ENCODE measurements at places on chromosomes 6 and 20.

DNA sequence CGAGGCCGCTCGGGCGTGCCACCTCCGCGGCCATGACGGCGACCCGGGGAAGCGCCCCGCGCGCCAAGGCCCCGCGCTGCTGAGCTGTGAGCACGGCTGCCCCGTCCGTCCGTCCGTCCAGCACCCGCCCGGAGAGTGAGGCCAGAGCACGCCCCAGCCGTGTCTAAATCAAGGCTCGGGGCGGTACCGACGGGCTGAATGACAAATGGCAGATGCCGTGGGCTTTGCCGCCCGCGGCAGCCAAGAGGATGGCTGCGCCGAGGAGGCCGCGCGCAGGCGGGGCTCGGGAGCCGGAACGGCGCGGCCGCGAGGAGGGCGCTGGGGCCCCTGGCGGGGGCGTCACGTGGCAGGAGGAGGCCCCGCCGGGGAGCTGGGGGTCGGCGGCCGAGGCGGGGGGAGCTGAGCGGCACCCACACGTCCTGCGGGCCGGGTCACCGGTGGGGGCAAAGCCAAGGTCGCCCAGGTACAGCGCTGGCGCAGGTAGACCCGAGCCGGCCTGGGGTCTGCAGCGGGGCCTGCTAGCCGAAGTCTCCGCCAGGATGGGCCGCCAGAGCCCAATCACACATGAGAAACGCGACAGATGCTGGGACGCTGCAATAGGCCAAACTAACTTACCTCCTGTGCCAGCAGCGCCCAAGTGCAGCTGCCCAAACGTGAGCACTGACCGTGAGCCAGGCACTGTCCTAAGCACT is at the start of gene PLAGL1:
Gene PLAGL1, minus strand, starts transcription at position 140 of the 692 bp plus-strand sequence. CDS start 60,123 bp downstream, outside the sequence.
- DNase-seq, result no peak

- no peak for DNase-seq
Measured at GRCh38 chr6:162337412-162337811, 390.2 kb downstream of the PRKN start.

- DNase-seq, result no peak
Measured at GRCh38 chr6:105607636-105608621, 205.0 kb upstream of the PREP start.

GRCh38 chr6:101069191-101069795 is 188.2 kb upstream of the ASCC3 start:
- DNase-seq, result no peak

DNA sequence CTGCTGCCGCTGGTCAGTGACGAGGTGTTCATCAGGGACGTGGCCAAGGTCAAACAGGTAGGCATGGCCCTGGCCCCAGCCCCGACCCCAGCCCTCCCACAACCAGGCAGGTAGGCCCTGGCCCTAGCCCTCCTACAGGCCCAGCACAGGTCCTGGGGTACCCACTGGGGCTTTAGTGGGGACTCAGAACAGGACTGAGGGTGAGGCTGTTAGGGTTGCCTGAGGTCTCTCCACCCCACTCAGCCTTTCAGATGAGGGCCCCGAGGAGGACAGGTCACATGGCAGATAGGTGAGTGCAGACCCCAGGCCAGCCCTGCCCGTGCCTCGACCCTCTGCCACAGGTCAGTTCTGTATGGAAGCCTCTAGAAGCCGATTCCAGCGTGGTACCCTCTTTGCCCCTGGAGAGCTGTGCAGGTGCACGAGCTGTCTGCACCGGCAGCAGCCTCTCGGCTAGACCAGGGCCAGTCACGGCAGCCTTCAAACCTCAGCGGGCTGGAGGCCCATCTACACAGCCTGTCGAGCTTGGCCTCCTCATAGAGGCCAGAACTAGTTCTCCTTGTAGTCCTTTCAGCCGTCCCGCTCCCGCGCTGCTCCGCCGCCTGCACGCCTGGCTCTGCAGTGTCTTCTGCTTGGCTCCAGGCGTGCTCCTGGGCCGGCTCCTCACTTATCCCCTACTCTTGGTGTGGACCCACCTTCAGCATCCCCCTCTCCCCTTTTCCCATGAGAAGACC is 35.5 kb downstream of the PYGB start:
- DNase-seq, result no peak

GRCh38 chr6:86712039-86712438 is 225.3 kb upstream of the HTR1E start:
- DNase-seq, result no peak

DNA sequence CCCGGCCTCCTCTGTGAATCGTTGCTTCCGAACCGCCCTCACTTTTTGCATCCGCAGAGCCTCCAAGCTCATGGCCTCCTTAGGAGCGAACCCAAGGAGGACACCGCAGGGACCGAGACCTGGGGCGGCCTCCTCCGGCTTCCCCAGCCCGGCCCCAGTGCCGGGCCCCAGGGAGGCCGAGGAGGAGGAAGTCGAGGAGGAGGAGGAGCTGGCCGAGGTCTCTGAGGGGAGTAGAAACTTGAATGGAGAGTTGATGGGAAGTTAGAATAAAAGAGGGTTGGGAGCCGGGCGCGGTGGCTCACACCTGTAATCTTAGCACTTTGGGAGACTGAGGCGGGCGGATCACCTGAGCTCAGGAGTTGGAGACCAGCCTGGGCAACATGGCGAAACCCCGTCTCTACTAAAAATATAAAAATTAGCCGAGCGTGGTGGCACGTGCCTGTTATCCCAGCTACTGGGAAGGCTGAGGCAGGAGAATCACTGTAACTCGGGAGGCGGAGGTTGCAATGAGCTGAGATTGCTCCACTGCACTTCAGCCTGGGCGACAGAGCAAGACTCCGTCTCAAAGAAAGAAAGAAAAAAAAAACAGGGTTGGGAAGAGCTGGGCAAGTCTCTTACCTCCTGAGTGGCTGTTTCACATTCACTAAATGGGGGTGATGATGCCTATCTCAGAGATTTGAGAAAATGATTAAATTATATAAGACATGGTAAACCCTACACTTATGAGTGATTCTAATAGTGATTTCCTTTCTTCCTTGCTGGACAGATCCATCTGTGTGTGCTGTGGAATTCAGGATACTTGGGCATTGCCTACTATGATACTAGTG is 805 bp downstream of the MSH5 start:
- DNase-seq, result no peak

- no peak for DNase-seq
Measured at GRCh38 chr20:58092871-58093270, 135.6 kb downstream of the ANKRD60 start.

GRCh38 chr6:90663873-90664272 is 77.0 kb upstream of the MAP3K7 start:
- no peak for DNase-seq

GRCh38 chr6:118890997-118891790 is 2.8 kb upstream of the ASF1A start:
- DNase-seq, result no peak

GRCh38 chr6:90720404-90720803 is 133.5 kb upstream of the MAP3K7 start:
- DNase-seq, result no peak

DNA sequence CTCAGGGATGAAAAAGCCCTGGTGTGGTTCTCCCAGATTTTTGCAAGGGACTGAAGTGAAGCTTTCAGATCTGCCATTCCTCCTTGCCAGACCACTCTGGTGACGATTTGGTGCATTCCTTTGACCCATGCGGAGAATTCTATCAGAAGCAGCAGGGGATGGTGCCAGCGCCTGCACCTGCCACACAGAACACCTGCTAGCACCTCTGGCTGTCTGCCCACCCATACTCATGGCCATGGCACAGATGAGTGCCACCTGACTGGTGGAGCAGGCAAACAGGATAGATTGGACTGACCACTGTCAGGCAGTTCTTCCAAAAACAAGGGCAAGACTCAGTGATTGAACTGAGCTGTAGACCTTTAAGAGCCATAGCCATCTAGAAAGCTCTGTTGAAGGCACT is 107.1 kb downstream of the CDYL start:
- no peak for DNase-seq
